ENCODE measurements at places on chromosomes 16 and 17.

DNA sequence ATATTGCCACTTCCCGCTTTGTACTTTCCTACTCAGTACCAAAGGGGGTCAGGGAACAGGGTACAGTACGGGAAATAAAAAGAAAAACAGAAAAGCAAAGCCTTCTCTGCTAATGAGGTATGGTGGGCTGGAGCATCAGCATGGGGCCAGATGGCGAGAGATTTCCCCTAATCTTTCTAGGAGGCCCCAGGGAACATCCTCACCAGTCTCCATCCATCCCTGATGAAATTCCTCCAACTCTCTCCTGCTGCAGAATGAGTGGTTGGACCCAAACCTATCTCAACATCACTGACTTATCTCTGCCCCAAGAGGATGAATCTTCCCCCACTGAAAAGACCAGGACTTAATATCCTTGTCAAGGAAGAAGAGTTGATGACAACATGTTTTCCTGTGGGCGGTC, 185.6 kb downstream of the C16orf78 start:
- DNase-seq = no peak

DNA sequence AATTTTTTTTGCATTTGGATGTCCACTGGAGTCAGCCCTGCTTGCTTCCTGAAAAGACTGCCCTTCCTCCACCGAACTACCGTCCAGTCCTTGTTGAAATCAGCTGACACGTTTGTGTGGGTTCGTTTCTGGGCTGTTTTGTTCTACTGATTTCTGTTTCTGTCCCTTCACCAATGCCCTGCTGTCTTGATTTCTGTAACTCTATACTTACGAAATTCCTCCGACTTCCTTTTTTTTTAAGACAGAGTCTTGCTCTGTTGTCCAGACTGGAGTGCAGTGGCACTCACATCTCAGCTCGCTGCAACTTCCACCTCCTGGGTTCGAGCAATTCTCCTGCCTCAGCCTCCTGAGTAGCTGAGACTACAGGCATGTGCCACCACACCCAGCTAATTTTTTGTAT, 8.4 kb upstream of the GAA start:
- DNase-seq = no peak

DNA sequence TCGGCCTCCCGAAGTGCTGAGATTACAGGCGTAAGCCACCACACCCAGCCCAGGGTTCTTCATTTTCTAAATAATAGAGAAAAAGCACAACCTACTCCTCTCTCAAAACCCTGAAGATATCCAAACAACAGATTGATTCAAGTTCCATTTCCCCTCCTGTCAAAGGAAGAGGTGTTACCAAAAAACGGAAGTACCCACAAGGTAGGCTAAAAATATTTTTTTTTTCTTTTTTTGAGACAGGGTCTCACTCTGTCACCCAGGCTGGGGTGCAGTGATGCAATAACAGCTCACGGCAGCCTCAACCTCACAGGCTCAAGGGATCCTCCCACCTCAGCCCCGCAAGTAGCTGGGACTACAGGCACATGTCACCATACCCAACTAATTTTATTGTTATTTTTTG, 18.9 kb downstream of the UTP6 start:
- DNase-seq = no peak

DNA sequence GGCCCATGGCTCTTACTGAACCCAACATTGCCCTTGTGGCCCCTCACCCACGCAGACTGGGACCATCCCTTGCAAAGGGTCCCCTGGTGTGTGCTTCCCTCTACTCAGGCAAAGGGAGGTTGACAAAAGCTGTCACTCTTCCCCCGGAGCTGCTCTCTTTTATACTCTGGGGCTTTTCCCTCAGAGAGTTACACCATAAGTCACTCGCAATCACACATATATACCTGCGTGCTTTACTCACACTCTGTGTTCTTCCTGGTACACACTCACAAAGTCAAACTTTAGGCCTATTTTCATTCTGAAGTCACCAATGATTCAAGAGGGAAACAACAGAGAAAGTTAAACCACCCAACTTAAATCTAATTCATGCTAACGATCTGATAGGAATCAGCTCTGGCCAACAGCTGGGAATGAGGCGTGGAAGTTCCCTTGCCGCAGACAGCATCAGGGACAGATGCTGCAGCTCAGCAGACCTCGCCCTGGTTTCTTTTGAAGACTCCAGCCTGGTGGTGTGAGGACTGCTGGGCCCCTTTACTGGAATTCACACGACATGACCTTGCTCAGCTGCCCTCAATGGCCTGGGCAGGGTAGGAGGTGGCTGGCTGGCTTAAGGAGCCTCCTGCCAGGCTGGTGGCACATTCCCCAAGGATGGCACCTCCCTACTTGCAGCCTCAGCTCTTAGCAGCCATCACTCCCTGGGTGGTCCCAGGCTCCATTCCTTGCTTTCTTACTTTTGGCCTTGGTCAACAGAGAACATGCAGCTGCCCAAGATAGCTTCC, 27.3 kb downstream of the HIC1 start:
- DNase-seq = no peak

- DNase-seq = no peak
Observed at GRCh38 chr17:77802811-77803220, 155.7 kb upstream of the TNRC6C start.

DNA sequence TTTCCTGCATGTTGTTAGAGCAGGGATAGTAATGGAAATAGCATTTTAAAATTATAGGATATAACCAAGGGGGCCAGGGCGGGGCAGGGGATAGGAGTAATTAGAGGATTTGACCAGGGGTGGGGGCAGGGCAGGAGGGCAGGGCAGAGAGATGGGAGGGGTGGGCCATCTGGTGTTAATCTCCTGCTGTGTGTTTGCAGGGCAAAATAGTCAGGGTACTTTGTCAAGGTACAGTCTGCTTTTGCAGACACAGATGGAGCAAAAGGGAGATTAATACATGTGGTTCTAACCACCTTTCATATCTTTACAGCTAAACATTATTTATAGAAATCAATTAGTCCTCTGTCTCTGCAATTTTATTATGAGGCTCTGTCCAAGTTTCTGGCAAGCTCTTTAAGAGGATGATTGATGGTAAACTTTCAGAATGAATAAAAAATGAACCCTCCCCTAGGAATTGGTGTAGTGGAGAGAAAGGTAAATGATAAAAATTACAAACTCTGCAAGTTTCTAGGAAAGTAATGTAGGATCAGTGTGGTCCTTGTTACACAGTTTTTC, 6.6 kb downstream of the ANKFN1 start:
- DNase-seq = no peak

DNA sequence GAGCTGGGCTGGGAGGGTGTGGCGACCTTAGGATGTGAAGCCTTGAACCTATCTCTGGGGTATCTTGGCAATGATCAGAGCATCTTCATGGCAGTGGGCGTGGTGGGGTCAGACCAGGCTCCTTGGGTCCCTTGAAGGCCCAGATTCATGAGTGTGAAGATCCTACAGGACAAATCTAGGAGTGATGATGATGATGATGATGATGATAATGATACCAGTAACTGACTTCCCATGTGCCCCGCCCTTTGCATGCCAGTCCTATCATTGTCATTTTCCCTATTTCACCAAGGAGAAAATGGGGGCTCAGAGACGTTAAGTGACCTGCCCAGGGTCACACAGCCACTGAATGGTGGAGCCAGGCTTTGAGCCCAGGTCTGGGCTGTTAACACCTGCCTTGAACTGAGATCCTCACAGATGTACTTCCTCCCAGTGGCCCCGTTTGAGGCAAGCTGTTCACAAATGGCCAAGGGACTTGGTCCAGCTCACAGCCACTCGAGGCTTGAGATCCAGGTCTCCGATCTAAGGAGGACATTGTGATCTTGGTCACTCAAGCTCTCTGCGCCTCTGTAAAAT, 13.4 kb downstream of the SLC12A3 start:
- DNase-seq = no peak

DNA sequence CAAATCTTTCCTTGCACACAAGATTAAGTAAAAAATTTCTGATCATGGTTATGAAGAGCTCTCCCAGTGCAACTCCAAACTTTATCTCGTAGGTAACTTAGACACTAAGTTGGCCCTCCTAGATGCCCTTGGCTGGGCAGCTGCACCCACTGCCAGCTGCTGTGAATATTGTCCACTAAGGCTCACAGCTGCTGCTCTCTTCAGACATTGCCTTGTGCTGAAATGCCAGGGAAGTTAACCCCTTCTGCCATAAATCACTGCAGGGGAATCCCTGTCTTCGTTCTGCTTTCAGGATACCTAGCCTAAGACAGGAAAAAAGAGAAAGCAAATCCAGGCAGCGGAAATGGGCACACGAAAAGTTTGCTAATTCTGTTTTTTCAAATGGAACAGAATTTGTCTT, 106.4 kb downstream of the IRX5 start:
- no peak for DNase-seq

GRCh38 chr17:79420318-79421243, 190.3 kb downstream of the RBFOX3 start:
- no peak for DNase-seq

DNA sequence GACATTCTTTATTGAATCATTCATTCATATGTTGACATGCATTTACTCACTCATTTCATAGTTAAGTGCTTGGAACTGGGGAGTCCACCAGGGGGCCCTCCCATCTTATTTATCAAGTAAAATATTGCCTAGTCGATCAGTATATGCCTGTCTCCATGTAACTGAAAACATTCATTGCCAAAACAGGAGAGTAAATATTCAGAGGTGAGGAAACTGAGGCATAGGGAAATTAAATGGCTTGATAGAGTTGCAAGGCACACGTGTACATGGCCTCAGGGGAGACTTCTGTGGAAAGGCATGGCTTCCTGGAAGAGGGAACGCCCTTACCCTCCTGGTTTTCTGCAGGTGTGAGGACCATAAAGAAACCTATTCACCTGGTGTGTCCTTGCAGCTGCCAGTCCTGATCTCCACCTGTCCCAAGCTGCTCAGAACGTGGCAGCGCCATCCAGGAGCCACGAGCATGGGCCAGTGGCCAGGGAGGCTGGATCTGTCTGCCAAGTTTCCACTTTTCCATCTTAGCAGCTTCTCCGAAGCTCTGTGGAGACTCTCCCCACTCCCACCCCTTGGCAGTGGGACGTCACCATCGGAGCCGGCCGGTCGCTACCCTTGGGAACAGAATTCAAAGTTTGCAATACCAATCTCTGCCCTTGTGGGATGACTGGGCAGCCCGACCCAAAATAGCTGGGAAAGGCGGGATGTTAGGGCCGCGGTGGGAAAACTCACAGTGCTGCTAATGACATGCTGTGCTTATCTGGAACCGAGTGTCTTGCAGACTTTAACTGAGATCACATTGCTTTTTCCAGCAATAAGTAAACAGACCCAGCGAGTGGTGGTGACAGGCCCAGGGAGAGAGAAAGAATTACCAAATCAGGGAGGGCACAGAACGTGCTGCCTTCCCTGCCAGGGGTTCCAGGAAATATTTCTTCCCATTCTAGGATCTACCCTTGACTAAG, 4.1 kb upstream of the C1QTNF1 start:
- peak; percentile 45 for DNase-seq

DNA sequence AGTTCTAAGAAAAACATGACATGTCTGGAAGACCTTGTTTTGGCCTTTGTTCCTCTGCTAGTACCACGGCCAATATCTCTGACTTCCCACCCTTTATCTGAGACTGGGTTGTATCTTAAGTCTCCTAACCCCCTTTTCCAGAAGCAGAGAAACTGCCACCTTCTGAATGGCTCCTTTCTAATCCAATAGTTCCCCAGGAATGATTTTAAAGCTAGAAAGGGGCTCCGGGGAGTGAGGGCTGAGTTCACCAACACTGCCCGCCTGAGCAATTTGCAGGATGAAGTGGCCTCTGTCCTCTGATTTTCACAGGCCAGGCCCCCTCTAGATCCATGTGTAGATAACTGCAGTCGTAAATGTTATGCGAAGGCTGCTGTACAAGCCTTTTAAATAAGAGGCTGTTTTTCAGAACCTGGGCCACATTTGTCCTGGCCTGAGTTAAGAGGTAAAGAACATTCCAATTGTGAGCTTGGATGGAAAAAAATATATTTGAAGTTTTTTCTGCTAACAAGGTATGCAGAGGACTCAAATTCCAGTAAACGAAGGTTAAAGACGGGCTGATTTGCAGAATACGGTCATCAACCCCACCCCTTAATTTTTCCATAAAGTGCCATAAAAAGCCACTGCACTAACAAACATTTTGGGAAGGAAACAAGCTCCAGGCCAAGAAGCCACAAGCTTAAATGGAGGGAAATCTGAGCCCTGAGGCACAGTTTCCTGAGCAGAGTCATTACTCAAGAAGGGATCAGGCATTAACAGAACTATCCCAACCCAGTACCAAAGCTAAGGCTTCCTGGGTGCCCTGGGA, 117.0 kb upstream of the MAF start:
- no peak for DNase-seq

- DNase-seq = no peak
Observed at GRCh38 chr17:47897561-47897960, 1.5 kb downstream of the SP2 start.

GRCh38 chr17:35889818-35890773, 9.9 kb upstream of the CCL5 start:
- no peak for DNase-seq

DNA sequence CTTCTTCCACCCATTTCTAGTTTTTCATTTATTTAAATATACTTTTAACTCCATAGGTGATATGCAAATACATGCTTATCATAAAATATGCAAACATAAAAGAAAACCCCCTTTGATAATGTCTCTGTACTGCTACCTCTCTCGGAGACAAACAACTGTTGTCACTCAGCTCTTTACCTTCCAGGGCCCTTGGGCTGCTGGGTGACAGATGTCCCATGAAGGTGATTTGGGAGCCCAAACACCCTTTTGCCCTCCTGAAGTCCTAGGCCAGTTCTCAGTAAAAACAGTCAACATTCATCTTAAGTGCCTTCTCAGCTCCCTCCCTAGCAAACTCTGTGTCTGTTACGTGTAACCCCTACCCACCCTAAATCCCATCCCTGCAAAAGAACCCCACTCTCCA, 37.5 kb downstream of the CHD9 start:
- DNase-seq = no peak

DNA sequence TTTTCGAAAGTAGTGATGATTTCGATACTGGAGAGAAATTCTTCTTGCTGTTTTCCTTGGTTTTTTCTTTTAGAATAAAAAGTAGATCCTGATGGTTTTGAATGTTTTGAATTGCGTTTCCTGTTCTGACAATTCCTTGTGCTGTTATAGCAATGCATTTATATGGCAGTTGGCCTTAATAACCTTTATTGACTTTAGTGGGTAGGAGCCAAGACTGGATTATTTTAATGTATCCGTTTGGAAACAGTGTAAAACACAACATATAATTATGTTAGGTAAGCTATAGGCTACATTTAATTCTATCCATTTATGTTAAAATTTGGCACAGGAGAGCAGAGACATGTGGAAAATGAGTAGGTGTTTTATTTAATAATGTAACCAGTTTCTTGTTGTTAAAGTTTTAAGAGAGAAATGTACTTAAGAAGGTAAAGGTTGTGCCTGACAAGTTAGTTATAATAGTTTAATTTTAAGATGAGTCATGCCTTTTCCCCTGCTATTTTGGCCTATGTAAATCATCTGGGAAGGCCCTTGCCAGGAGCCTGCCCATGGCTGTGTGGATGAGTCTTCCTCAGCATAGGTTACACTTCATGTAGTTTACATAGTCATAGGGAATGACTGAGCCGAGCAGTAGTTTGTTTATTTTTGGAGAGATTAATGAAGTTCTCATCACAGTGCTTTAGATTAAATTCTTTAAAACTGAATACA, 189.9 kb downstream of the FTO start:
- peak; percentile 52 for DNase-seq

Measured in left lung (tissue), 14 donors.